AG09309 (cell line): ENCODE measurements at places on chromosomes 12 and 14.

DNA sequence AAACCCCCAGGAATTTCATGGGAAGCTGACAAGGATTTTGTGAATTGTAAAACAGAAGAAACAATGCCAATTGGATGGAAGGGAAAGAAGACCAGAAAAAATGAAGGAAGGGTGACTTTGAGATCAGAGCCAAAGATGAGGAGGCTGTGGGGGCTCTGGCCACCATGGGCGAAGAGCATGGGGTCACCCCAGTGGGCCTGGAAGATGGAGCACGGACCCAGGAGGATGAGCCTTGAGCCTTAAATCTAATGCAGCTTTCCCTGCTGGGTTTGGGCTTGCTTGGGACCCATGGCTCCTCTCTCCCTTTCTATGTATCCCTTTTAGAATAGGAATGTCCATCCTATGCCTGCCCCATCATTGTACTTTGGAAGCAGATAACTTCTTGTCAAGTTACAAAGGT is 322.2 kb downstream of the TMEM121 start:
- no peak for DNase-seq

- no peak for DNase-seq
Measured at GRCh38 chr12:104707794-104708558, 250.1 kb downstream of the SLC41A2 start.

DNA sequence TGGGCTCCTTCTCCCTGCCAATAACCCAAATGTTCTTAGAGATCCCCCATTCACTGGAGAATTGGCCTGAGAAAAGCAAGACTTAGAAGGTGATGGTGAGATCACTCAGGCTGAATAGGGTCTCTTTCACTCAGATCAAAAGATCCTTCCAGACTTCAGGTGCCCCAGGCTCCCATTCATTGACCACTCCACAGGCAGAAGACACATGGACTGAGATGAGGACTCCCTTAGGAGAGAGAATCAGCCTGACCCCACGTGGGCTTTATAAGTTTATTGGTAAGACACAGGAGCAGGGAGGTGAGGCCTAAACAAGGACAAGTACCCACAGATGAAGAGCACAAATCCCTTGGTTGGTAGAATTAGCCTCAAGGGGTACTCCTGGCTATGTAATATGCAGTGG is 6.1 kb upstream of the KRT72 start:
- no peak for DNase-seq

DNA sequence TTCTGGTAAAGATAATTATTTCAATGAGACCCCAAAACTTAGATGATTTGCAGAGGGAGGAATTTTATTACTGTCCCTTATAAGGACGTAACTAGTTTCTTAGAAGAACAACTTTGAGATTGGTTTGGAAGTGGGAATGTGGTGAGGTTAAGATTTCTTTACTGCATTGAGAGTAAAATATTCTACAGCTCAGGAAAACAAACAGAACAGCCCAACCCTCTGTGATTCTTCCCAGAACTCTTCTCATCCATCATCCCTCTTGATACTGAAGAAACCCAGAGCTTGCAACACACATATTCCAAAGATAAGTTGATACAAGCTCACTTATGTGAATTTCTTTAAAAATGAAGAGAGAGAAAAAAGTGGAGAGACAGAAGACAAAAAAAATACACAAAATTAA is 234.2 kb downstream of the CRADD start:
- no peak for DNase-seq
